ENCODE measurements at places on chromosomes 11 and 22.
A peak's percentile ranks its signal among the peaks of the same experiment; 100 is the strongest.

GRCh38 chr11:123197711-123198110 lies 2.7 kb upstream of the CLMP start:
- H3K27me3 ChIP-seq = peaks cover 61% of the 10 kb centered on the region
- no peak overlapping the region for H3K27ac ChIP-seq
- no peak for DNase-seq
- H3K4me1 ChIP-seq = peaks cover 4% of the 10 kb centered on the region
- no peak overlapping the region for H3K4me3 ChIP-seq

- H3K4me3 ChIP-seq = no peak overlapping the region
- H3K27me3 ChIP-seq = peaks cover 45% of the 10 kb centered on the region
- H3K36me3 ChIP-seq = no peaks in the 10 kb centered on the region
These were observed 3.2 kb downstream of the SEZ6L start for GRCh38 chr22:26172389-26172990.

- H3K27me3 ChIP-seq = peaks cover 44% of the 10 kb centered on the region
- DNase-seq = no peak
- peaks cover 1% of the 10 kb centered on the region for H3K4me1 ChIP-seq
- no peak overlapping the region for H3K4me3 ChIP-seq
- no peaks in the 10 kb centered on the region for H3K36me3 ChIP-seq
- no peak overlapping the region for H3K27ac ChIP-seq
These were observed 7.4 kb upstream of the CLMP start for GRCh38 chr11:123202155-123203151.

DNA sequence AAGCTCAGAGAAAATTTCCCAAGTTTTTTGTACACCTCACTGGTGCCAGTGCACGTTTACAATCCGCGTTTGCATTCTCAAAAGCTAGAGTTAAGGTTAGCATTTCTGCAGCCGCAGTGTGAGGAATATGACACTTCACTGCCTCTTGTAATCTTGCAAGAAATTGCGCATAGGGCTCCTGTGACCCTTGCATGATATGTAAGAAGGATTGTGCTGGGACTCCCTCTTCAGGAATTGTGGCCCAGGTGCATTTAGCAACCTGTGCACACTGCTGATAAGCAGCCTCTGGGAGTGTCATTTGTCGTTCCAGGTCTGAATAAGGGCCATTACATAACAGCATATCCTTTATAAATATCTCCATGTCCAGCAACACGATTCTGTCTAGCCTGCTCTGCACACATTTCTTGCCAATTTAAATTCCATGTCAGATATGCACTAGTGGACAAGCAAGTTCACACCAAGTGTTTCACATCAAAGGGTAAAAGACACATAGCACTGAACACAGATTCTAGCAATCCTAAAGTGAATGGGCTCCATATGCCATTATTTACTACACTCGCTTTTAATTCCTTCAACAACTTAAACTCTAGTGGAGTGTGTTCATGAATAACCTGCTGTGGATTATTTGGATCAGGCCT lies 69.2 kb upstream of the INCENP start:
- H3K27me3 ChIP-seq = peaks cover 1% of the 10 kb centered on the region
- no peak for DNase-seq
- H3K36me3 ChIP-seq = no peaks in the 10 kb centered on the region
- H3K27ac ChIP-seq = no peak overlapping the region

GRCh38 chr11:57618438-57618837 lies 21.0 kb downstream of the SERPING1 start:
- no peak for DNase-seq
- no peaks in the 10 kb centered on the region for H3K4me1 ChIP-seq
- no peak overlapping the region for H3K27ac ChIP-seq

- H3K36me3 ChIP-seq = no peaks in the 10 kb centered on the region
- H3K27ac ChIP-seq = no peak overlapping the region
- no peak for DNase-seq
These were observed 9.2 kb upstream of the QSER1 start for GRCh38 chr11:32883421-32883820.

DNA sequence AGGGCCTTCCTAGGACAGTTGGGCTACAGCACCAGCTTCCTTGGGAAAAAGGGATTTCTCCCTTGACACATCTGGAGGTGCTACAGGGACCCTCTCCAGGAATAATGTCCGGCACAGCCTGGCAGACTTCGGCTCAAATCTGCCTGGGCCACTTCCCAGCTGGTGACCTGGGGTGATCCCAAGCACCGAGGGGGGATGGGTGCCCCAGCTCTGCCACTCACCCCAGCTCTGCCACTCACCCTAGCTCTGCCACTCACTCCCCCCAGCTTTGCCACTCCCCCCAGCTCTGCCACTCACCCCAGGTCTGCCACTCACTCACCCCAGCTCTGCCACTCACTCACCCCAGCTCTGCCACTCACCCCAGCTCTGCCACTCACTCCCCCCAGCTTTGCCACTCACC lies 9.9 kb downstream of the OSBPL5 start:
- no peaks in the 10 kb centered on the region for H3K36me3 ChIP-seq
- no peak overlapping the region for H3K4me3 ChIP-seq
- H3K27ac ChIP-seq = no peak overlapping the region
- no peaks in the 10 kb centered on the region for H3K4me1 ChIP-seq
- peaks cover 4% of the 10 kb centered on the region for H3K27me3 ChIP-seq

- H3K4me3 ChIP-seq = no peak overlapping the region
- no peaks in the 10 kb centered on the region for H3K4me1 ChIP-seq
- no peak overlapping the region for H3K27ac ChIP-seq
- no peaks in the 10 kb centered on the region for H3K27me3 ChIP-seq
- DNase-seq = no peak
- H3K36me3 ChIP-seq = no peaks in the 10 kb centered on the region
These were observed 15.8 kb downstream of the CYB5R2 start for GRCh38 chr11:7657306-7658025.

- DNase-seq = no peak
- H3K4me3 ChIP-seq = peak overlapping the region; percentile 77
- peaks cover 5% of the 10 kb centered on the region for H3K4me1 ChIP-seq
- no peak overlapping the region for H3K27ac ChIP-seq
- no peaks in the 10 kb centered on the region for H3K36me3 ChIP-seq
These were observed 16.4 kb upstream of the UPK3A start for GRCh38 chr22:45268167-45268957.
